ENCODE measurements at places on chromosomes 7 and 10.
A peak's percentile ranks its signal among the peaks of the same experiment; 100 is the strongest.

DNA sequence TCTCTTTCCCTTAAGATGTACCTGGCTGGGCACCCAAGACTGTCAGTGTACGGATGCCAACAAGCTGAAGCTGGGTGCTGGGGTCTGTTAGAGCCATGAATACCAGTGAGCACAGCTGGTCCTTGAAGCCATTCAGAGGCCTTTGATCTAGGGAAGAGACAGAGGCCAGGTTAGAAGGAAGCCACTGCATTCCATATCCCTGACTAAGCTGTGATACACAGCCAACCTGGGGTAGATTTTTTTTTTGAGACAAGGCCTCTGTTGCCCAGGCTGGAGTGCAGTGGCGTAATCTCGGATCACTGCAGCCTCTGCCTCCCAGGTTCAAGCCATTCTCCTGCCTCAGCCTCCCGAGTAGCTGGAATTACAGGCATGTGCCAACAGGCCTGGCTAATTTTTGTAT lies 20.8 kb downstream of the ZDHHC16 start:
- no peak for DNase-seq

GRCh38 chr7:153401795-153402720 lies 642.5 kb downstream of the ACTR3B start:
- no peak for DNase-seq

DNA sequence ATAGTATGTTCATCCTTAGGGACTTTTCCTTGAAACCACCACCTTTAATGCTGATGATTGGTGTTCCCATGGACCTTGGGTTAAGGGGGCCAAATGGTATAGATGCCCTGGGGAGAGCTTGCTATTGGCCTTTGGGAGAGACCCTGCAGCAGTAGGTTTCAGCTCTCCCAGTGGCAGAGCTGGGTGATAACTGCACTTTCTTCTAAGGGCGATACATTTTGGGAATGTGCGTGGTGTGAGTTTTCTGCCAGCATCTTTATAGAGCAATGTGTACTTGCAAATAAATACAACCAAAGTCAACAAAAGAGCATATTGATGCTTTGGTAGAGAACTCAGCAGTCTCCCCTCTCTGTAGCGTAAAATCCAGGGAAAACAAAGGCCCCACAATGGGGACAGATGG lies 404.1 kb downstream of the PAXIP1 start:
- no peak for DNase-seq

DNA sequence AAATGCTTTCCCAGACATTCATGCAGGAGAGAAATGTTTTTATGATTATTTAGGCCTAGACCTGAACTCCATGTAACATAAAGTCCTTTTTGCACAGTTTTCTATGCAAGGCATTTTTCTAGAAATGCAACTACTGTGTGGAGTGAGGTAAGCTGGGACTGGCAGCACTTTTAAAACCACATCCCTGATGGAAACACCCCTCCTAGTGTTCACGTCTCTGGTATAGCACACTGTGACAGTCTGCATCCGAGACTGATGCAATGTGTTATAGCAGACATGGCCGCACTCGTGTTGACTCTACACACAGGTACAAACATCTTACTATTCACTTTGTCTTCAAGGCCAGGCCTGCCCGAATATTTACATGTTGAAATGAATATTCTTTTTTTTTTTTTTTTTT lies 19.3 kb upstream of the ERCC6 start:
- DNase-seq: no peak

DNA sequence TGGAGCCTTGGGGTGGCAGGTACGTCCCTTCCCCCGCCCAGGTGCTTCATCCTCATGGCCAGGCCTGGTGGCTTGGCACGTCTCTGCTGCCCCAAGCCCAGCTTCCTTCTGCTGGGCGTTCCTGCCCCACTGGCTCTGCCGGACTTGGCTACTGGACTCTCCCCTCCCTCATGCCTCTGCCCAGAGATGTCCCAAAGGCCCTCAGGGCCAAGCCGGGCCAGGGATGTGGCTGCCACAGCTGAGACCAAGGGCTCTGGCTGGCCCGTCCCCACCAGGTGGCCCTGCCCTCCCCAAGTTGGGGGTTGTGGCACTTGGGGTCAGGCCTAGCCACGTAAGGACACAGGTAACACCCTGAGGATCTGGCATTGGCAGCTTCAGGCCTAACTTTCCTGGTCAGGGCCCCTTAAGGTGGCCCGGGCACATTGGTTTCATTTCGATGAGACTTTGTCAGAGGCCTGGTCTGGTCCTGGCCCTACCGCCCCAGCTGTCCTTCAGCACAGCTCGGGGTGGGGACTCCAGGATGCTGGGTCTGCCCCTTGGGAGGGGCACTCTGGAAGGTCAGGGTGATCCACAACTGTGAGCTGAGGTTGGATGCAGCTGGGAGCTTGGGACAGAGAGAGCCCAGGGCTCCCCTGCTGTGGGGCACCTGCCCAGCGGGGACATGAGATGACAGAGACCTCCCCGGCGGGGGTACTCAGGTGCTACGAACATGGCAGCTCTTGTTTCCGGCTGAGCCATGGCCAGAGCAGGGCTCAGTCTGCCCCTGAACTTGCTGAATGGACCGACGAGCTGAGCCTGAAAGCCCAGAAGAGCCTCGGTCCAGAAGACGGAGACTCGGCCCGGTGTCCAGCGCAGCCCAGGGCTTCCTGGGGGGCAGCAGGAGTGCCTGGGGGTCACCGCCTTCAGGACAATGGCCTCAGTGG lies 2.9 kb downstream of the BHLHA15 start:
- no peak for DNase-seq

DNA sequence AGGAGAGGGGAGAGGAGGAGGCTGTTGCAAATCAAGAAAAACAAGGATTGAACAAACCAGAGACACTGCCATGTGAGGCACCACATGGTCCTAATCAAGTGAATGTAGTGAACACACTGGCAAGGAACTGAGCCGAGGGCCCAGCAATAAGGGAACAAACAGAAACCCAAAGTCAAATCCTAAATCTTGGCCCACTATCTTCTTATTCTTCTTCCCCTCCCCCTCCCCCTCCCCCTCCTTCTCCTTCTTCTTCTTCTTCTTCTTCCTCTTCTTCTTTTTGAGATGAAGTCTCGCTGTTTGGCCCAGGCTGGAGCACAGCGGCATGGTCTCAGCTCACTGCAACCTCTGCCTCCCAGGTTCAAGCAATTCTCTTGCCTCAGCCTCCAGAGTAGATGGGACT lies 24.0 kb downstream of the KIAA1549 start:
- DNase-seq: no peak

- peak; percentile 81 for DNase-seq
These were observed 2.3 kb downstream of the HKDC1 start for GRCh38 chr10:69222157-69223027.

DNA sequence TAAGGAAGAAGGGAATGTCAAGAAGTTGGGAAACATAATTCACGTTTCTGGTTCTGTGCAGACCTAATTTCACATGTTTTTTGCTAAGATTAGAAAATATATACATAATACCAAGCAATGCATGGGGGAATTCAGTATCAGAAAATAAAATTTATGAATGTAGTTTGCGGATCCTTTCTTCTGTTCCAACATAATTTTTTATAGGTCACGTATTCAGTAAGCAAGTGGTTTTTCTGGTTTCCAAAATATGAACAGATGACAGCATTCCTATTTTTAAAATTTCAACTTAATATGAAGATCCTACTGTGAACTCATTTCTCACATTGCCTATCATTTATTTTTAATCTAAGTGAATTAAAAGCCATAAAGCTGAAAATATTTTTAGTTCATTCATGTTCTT lies 560.0 kb upstream of the NRG3 start:
- DNase-seq: no peak

- no peak for DNase-seq
These were observed 33.0 kb downstream of the FAM25A start for GRCh38 chr10:87053111-87053510.

DNA sequence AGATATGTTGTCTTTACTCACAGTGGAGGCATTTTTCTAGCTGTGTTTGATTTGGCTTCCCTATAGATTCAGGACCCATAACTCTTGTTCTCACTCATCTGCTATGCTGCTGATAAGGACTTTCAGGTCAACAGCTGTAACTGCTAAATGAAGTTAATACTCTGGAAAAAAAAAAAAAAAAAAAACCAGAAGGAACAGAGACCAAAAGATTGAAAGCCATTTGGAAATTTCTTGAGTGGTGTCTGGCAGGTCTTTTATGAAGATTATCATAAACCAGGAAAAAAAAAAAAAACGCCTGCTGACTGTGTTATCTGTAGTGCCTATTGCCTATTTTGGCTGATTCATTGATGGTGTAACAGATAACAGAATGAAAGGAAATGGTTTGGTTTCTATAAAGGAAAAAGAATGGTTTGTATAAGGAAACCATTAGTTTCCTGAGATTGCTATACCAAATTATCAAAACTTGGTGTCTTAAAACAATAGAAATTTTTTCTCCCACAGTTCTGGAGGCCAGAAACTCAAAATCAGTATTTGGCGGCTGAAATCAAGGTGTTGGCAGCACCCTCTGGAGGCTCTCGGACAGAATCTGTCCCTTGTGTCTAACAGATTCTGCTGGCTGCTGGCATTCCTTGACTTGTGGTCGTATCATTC lies 60.5 kb upstream of the BET1 start:
- no peak for DNase-seq

GRCh38 chr7:46932676-46933424 lies 649.1 kb downstream of the TNS3 start:
- no peak for DNase-seq
